ENCODE measurements at places on chromosomes 2 and 18.

DNA sequence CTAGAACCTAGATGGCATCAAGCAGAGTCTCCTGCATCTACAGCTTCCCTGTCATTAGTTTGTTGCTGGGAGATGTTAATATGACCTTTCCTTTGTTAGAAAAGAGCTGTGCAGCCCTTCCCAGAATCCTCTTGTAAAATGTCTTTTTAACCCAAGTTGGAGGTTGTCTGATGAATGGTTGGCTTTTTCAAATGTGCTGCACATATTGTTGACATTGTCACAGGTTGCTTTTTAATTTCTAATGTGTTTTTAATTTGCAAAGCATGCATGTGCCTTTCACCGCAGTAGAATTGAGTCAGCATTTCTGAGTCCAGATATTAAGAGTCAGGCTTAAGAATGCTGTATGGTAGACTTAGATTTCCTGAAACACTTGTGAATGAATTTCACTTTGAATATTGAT is 120.8 kb downstream of the GREB1L start:
- no peak for DNase-seq

- no peak for DNase-seq
Measured at GRCh38 chr2:208415255-208415654, 8.7 kb downstream of the PTH2R start.

DNA sequence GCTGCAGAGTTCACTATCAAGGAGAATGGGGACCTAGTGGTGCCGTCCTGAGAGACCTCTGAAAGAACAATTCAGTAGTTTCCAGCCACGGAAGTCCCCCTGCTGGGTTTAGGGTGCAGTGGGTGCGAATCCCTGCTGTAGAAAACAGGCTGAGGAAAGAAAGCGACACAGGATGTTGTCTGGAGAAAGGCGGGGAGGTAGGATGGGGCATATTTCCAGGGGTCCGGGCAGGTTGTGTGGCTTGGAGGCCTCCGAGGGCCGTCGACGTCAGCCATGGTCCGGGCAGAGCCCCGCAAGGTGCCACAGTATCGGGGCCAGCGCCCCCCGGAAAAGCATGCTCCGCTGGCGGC is 807 bp upstream of the CREB1 start:
- no peak for DNase-seq

- no peak for DNase-seq
Measured at GRCh38 chr18:63315131-63315662, 4.4 kb downstream of the BCL2 start.

GRCh38 chr2:129236601-129237000 is 742.9 kb upstream of the RAB6C start:
- no peak for DNase-seq

DNA sequence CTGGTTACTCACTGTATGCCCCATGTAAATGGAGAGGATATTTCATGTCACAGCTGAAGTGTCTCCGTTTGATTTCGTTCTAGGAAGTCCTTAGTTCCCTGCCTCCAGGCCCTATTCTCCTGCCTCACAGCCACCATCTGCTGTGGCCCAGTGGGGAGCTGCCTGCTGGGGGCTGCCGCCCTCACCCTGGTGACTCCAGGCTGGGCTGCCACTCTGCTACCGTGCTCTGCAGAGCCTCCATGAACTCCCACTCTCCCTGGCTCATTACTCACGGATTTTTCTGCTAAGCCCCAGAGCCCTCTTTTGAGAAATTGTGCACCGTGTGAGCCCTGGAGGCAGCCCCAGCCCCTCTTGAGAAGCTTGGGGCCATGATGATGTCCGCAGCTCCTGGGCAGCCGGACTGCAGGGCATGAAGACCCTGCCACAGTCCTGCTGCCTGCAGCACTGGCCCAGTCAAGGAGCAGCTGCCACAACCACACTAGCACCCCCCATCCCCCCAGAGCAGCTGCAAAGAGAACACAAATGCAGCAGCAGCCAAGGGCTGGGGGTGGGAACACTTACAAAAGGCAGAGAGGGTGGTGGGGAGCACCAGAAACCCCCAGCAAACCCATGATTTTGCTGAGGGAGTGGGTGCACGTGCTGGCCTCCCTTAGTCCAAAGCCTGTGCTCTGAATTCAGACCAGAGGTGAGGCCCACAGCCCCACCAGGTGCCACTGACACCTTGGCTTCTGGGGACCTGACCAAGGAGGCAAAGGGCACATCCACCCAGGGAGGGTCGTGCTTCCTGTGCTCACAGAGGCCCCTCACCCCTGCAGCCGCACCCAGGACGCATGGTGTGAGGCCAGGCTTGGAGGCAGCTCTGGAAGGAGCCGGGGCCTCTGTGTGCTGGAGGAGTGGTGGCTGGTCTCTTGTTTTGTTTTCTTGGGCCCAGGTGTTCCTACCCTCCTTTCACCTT is 270.2 kb upstream of the RAB6C start:
- DNase-seq = no peak

- DNase-seq = no peak
Measured at GRCh38 chr2:207475546-207475945, 54.2 kb upstream of the CREB1 start.

DNA sequence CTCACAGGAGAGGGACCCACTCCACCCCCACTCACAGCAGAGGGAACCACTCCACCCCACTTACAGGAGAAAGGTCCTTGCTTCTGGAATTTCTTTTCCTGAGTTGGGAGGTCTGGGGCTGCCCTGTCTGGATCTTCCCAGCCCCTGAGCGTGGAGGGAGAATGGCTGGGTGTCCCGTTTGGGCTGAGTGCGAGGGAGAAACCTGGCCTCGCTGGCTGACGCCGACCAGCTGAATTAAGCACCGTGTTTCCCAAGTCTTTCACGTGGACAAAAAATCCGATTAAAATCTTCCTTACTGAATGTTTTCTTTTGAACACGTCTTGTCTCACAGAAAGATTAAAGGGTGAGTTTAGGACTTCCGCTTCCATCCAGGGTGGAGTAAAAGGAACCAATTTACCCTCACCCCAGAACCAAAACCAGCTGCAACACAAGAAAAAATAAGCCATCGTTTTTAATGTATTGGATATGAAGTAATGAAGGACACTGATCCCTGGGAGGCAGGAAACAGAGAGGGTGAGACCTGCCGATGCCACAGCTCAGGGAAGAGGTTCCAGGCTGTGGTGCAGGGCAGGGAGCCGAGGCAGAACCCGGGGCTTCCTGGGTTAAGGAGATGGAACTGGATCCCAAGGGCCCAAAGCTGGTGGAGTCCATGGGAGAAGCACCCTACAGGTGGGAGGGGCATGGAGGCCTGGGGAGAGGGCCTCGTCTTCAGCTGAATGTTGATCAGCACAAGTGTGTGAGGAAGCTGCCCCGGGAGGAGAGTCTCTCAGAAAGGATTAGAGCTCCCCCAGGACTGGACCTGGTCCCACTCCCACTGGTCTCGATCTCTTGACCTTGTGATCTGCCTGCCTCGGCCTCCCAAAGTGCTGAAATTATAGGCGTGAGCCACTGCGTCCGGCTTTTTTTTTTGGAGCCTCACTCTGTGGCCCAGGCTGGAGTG is 60.3 kb downstream of the RTP5 start:
- no peak for DNase-seq

DNA sequence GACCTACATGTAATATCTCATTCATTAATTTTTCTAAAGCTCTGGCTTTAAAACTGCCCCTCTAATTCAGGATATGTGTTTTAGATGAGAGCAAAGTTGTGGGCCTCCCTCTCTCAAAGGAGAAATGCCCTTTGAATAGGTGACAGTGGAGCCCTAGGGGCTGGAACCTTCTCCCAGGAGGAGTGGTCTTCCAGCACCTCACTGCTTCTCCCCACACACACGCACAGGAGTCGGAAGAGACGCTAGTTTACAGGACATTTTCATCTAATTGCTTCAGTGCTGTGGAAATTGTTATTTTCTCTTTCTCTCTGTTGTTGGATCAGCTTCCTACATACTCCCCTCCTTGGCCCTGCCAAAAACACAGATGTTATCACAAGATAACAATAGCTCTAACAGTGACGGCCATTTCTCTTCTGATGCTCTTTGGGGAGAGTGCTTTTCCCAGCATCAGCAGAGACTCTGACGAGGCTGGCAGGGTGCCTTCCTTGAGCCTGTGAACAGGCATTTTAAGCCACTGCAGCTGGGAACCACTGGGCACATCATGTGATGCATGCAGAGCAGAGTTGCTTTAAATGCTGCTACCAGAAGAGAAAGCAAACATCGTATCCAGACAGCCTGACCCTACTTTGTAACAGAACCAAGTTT is 209.4 kb upstream of the SP5 start:
- DNase-seq = no peak

DNA sequence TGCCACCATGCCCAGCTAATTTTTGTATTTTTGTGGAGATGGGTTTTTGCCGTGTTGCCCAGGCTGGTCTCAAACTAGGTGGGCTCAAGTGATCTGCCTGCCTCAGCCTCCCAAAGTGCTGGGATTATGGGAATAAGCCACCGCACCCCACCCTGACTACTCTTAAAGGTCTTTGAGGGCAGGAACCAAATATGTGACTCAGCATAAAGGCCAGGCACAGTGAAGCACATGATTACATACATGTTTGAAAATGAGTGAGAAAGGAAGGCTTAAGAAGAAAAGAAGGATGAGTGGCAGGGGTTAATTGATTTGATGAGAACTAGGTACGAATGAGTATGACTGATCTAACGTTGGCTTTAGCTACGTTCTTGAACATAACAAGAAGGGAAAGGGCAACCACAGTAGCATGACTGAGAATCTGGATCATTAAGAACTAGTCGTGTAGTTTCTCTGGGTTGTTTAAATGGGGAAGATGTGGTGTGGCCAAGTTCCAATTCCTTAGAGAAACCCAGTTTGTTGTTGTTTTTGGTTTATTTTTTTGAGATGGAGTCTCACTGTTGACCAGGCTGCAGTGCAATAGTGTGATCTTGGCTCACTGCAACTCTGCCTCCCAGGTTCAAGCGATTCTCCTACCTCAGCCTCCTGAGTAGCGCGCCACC is 6.8 kb downstream of the RESP18 start:
- DNase-seq = no peak

- peak; percentile 71 for DNase-seq
Measured at GRCh38 chr2:156341452-156342253, 9.1 kb upstream of the NR4A2 start.

- no peak for DNase-seq
Measured at GRCh38 chr2:64655873-64656272, 2.2 kb upstream of the SERTAD2 start.

DNA sequence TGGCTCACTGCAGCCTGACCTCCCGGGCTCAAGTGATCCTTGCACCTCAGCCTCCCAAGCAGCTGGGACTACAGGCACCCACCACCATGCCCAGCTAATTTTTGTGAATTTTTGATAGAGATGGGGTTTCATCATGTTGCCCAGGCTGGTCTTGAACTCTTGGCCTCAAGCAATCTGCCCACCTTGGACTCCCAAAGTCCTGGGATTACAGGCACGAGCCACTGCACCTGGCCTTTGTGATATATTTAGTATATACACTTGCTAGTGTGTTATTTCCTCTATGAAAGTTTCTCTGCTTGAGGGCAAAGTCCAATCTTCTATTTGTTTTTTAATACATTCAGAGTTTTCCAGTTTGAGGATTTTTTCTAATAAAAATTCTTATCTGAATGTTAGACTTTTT is 119.3 kb downstream of the GALNT3 start:
- DNase-seq = no peak

GRCh38 chr2:184205048-184205596 is 393.2 kb upstream of the ZNF804A start:
- DNase-seq = no peak
